RWPE1 (cell line): ENCODE measurements at places on chromosomes 12 and 14.

- DNase-seq, result no peak
These were observed 8.9 kb upstream of the EEA1 start for GRCh38 chr12:92938018-92938417.

- no peak for DNase-seq
These were observed 89.3 kb upstream of the DHRS4 start for GRCh38 chr14:23864259-23864658.

DNA sequence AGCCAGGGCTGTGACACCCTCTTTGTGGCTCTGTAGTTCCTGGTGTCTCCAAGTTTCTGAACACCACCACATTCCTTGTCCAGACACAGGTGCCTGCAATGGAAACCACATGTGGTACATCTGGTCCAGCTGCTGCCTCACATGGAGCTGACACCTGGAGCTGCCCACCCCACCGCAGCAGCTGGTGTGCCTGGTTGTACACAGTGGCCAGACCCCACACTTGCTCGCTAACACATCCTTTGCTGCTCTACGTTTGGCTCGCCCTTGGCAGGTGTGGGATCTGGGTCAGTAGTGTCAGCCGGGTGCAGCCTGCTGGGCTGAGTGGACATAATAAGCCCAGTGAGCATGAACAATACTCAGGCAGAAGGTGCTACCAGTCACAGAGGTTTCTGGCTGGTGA lies 198.9 kb downstream of the ADGRD1 start:
- DNase-seq, result no peak

GRCh38 chr14:68554231-68554630 lies 238.6 kb downstream of the ZFP36L1 start:
- no peak for DNase-seq

- DNase-seq, result no peak
These were observed 903 bp downstream of the BRF1 start for GRCh38 chr14:105299654-105300541.
